ENCODE measurements at places on chromosomes 7 and 10.
A peak's percentile ranks its signal among the peaks of the same experiment; 100 is the strongest.

GRCh38 chr7:127619681-127620405 is 1.9 kb upstream of the PAX4 start:
- no peak for DNase-seq

DNA sequence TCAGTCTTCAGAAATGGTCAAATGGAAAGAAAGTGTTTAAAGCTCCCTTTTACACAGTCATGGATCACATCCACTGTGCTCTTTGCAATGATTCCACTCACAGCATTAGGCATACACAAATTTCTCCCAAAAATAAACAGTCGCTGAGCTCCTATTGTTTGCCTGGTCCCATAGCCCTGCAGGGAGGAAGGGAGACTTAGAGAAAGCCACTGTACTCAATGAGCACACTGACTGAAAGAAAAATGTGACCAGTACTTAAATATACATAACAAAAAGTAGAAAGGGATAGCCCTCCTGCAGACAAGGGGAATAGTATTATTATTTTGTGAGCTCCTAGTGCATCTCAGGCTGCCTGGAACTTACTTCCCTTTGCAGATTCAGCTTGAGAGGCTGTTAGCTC is 853.2 kb downstream of the GRID1 start:
- DNase-seq: no peak

DNA sequence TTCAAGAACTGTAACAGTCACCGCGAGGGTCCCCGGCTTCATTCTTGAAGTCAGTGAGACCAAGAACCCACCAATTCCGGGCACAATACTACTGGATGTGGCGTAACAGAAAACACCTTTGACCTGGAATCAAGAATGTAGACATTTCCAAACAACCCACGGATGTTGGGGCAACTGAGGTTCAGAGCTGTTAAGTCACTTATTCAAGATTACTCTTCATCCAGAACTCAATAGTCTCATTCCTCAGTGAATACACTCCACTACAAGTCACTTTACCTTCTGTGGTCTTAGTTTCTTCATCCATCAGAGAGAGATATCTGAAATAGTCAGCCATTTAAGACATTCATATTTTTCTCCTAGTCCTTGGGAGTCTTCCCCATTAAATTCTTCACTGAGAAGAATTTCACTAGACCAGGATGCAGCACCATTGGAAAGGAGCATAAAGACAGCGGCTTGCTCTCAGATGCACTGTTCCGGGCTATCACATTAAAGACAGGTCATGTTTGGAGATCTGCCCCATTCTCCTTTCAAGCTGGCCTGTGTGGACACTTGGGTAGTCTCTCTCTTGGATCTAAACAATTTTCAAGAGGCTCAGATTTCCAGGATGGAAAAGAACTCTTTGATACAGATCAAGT is 32.3 kb upstream of the ARID5B start:
- no peak for DNase-seq

GRCh38 chr10:78170026-78170475 is 136.4 kb downstream of the RPS24 start:
- no peak for DNase-seq

DNA sequence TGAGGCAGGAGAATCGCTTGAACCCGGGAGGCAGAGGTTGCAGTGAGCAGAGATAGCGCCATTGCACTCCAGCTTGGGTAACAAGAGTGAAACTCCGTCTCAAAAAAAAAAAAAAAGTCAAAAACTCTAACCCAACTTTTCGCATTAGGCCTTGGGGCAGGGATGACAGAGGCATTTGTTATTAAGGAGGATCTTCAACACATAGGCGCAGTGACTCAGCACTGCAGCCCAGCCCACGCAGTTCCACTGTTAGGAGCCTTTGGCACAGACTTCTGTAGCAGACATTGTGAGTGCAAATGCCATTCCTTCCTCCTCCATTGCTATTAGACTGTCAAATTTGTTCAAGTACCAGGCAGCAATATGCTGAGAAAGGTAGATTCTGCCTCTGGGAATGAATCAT is 43.1 kb upstream of the KLHL7 start:
- no peak for DNase-seq

DNA sequence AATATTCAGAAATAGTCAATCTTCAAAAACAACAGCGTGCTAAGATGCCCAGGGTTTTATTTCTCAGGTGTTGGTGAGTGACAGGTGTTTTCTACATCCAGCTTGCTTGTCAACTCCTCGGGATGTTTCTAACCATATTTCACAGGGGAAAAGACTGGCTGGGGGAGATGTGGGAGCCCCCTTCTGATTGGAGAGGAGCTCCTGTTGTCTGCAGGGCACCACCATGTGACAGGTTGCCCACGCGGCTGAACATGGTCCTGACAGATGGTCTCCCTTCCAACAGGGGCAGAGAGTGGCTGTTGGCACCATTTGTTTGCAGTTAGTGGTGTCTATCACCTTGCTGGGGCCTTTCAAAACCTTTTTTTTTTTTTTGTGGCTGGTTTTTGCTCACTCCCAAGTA is 16.5 kb upstream of the GPR26 start:
- no peak for DNase-seq

DNA sequence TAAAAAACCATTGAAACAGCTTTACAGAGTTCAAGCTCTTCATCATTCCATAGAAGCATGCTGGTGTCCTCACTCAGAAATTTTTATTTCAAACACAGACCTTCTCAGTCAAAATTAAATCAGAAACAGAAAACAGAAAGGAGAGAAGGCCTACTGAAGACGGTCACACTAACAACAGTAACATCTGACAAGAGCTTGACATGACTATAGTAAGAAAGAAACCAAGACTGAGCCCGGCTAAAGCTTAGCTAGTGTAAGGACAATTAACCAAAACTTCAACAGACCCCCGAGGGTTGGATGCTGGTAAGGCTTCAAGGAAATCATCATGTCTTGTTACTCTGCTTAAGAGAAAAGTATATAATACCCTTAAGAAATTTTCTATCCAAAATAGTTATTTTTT is 38.6 kb downstream of the MTPN start:
- no peak for DNase-seq

- DNase-seq: no peak
Measured at GRCh38 chr10:109956454-109957091, 33.3 kb upstream of the XPNPEP1 start.

DNA sequence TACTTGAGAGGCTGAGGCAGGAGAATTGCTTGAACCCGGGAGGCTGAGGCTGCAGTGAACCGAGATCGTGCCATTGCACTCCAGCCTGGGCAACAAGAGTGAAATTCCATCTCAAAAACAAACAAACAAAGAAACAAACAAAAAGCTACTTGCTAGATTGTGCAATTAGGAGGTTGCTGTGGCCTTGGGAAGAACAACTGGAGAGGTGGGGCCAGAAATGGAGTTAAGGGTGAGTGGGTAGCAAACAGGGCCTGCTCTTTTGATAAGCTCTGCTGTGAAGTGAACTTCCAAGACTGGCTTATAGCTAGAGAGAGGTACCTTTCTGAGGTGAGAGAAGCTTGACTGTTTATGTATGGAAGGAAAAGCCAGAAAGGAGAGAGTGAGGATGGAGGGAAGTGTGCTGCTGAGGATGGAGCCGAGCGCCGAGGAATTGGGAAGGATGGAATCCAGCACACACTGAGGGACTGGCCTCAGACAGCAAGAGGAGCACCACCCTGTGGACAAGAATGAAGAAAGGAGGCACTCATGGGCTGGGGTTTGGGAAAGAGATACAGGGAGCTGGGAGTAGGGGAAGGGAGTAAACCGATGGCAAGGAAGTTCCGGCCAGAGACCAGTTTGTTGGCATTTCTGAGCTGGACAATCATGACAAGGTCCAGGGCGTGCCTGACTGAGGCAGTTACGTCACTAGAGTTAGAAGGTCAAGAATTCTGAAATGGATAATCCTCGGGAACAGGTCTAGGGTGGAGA is 7.0 kb upstream of the RPEL1 start:
- no peak for DNase-seq

GRCh38 chr10:124552691-124553276 is 91.2 kb downstream of the LHPP start:
- no peak for DNase-seq

GRCh38 chr7:135185471-135186260 is 15.2 kb upstream of the CYREN start:
- DNase-seq: no peak

DNA sequence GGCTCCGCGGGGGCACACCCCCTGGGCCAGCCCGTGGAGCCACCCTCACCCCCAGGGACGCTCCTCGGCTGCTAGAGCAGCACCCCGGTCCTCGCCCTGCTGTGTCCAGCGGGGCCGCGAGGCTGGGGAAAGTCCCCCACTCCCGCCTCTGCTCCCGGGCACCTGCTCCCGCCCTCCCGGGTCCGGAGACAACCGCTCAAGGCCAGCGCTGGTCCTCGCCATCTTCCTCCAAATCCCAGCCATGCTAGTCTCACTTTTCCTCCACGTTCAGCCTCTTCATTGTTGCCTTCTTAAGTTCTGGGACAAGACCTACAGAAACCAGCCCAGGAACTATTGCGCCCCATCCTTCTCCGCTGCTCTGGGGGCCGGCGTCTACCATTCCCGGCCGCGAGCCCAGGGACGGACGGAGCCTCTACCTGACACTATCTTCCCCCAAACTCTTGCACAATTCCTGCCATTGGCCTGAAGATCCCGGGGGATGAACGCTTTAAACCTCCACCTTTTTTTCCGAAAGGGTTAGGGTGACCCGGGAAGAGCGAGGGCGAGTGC is 4.8 kb upstream of the KCP start:
- DNase-seq: no peak

GRCh38 chr7:80372415-80372814 is 139.4 kb downstream of the GNAT3 start:
- no peak for DNase-seq

DNA sequence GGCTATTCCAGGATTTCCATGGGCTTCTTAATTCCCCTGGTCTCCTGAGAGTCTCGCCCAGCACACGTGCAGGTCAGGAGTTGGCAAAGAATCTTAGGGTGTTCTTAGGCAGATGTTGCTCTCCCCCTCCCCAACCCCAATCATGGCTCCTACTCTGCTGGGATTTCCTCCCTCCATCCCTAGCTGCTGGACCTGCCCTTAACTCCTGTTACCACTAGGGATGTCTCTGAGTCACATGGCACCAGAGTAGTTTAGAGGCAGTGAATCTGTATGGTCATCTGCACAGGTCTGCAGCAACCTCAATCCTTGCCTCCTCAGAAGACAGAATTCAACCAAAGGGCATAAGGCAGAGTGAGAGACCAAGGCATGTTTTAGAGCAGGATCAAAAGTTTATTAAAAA is 51.8 kb upstream of the CHST3 start:
- no peak for DNase-seq

- no peak for DNase-seq
Measured at GRCh38 chr10:97948822-97949221, 81.6 kb downstream of the CRTAC1 start.

- DNase-seq: no peak
Measured at GRCh38 chr7:75914169-75914654, 743 bp upstream of the POR start.

DNA sequence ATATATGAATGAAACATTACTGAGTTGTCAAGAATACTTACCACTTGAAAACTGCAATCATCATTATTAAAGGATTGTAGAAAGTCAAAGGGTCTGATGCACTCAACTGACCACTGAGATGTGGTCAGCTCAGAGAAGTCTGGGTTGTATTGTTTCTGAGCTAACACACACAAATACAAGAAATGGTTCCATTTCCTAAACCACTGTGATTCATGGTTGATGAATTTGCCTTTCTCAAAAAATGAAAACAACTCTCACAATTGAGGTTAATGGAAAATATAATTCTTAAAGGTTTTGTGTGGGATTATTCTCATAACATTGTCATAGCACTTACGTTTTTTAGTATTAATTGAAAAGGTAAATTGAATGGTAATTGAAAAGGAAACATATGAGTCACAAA is 45.6 kb upstream of the TAS2R16 start:
- no peak for DNase-seq

DNA sequence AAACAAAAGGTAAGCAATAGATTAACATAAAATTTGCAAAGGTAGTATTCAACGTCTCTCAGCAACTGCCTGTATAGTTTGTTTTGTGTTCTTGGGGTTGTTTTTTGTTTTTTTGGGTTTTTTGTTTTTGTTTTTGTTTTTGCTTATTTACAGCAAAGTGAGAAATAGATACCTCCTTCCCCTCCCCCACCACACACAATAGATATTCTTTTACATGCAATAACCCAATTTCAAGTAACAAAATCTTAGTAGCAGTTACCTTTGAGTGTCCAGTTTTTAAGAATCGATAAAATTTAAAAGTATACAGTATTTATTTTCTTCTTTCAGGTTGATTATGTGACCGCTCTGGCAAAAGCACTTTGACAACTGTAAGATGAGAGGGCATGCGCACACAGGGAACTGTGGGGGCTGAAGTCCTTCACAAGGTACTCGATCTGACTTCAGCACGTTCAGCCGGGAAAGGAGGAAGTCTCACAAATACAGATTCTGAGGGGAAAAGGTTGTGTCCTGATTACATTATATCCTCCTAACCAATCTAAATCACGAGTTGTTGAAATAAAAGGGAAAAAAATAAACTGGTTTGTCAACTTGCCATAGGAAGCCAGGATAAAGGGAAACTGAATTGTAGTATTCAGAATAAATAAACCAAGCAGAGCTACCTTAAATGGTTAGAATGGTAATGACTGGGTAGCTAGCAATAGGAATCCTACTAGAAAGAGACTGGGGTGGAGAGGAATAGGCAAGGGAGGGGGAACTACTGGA is 47.8 kb downstream of the CPEB3 start:
- peak; percentile 15 for DNase-seq

- no peak for DNase-seq
Measured at GRCh38 chr7:71694665-71695064, 562.7 kb downstream of the GALNT17 start.

- DNase-seq: no peak
Measured at GRCh38 chr7:30327813-30328212, 43.4 kb downstream of the ZNRF2 start.

DNA sequence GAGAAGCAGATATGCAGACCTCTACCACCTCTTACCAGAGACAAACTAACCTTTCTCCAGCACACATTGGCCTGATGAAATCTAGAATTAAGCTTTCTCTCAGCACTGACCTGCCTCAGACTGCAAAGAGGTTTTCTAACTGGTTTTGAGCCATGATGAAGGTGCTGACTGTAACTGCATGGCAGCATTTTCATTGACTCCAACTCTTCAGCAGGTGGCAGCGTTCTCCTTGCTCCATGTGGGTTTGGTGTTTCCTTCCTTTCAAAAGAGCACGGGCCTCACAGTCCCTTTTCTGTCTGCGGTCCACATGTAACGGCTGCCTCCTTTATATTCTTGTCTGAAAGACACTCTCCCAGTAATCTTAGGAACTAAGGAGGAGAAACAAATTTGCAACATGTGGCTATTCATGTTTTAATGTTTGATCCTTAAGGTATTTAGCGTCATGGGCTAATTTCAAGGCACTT is 12.6 kb downstream of the KLLN start:
- peak; percentile 15 for DNase-seq
